AML-193 (cell line): ENCODE measurements at places on chromosomes 7 and 10.

DNA sequence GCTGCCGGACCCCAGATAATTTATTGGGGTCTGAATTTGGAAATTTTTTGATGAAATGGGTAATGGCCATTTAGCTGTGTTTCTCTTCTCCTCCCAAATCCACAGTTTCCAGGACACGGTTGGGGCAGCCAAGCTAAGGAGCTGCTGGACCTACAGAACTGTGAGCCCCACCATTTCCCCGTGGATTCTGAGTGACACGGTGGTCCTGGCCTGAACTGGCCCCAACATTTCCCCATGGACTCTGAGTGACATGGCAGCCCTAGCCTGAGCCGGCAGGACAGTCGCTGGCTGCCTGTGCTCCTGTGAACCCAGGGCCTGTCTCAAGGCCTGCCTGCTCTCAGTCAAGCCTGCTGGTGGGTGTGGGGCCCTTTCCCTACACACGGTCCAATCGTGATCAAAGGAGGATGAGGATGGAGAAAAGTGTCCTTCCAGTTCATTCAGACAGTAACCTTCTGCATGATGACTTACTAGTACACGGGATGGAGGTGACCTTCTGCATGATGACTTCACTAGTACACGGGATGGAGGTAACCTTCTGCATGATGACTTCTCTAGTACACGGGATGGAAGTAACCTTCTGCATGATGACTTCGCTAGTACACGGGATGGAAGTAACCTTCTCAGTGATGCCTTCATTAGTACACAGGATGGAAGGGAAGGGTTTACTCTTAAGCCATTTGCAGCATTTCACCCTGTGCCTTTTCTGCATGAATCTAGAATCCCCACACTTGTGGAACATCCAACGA, 359.9 kb downstream of the GLRX3 start:
- DNase-seq: no peak

DNA sequence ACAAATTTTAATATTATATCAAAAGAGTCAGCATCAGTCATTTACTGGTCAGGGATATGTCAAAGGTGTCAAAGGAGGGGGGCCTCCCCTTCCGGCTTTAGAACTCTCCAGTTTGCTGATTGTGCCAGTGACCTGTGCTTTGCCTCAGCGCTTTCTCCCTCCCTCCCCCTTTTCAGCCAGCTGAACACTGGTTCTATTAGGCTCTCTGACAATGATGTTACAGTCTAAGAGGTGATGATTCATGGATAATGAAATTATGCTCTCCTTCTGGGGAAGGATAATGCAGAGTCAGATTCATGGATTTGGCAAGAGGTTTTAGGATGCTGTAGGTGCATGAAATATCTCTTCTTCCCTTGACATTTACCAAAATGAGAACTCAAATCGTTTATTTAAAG, 6.1 kb downstream of the LRRTM3 start:
- DNase-seq: no peak

DNA sequence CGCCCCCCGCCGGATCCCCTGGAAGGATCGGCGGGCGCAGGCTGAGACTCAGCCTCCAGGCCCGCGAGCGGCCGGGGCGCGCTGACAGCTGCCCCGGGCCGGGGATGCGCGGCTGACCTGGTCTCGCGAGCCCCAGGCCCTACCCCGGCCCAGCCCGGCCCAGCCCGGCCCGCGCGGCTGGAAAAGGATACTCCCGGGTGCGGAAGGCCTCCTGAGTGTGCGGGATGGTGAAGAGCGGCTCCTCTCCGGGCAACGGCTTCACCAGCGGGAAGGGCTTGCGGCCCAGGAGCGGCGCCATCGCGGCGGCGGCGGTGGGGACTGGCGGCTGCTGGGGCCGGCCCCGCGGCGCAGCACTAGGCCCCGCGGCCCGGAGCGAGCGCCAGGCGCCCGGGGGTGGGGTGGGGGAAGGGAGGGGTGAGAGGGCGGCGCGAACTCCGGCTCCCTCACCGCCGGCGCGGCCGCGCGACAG, 423 bp downstream of the BAZ1B start:
- no peak for DNase-seq

- DNase-seq: no peak
These were observed 8.0 kb upstream of the ZMIZ1 start for GRCh38 chr10:79060641-79061255.

- DNase-seq: no peak
These were observed 122.1 kb upstream of the EFCAB10 start for GRCh38 chr7:105703207-105703930.

- DNase-seq: no peak
These were observed 8.8 kb upstream of the ATRNL1 start for GRCh38 chr10:115084277-115084850.

- DNase-seq: peak; percentile 94
These were observed 112.1 kb upstream of the CDK1 start for GRCh38 chr10:60666221-60666620.

DNA sequence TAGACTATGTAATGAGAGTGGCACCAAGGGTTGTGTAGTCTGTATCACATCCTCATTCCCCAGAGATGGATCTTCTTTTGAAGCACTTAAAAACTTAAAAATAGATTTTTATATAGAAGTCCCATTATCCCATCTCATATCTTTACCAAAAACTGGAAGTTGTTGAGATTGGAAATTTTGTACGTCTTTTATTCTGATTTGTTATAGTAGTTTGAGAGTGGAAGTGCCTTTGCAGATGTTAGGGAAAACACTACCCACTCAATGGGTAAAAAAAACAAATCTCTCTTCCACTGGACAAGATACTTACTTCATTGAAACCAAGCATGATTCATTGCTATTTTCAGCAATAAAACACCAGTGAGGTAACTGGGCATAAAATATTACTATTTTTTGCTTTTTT, 184.4 kb downstream of the MACC1 start:
- no peak for DNase-seq

GRCh38 chr7:27160546-27161213, 4.2 kb upstream of the HOXA7 start:
- DNase-seq: peak; percentile 71

- DNase-seq: no peak
These were observed 803.1 kb downstream of the PCDH15 start for GRCh38 chr10:53997953-53998352.

DNA sequence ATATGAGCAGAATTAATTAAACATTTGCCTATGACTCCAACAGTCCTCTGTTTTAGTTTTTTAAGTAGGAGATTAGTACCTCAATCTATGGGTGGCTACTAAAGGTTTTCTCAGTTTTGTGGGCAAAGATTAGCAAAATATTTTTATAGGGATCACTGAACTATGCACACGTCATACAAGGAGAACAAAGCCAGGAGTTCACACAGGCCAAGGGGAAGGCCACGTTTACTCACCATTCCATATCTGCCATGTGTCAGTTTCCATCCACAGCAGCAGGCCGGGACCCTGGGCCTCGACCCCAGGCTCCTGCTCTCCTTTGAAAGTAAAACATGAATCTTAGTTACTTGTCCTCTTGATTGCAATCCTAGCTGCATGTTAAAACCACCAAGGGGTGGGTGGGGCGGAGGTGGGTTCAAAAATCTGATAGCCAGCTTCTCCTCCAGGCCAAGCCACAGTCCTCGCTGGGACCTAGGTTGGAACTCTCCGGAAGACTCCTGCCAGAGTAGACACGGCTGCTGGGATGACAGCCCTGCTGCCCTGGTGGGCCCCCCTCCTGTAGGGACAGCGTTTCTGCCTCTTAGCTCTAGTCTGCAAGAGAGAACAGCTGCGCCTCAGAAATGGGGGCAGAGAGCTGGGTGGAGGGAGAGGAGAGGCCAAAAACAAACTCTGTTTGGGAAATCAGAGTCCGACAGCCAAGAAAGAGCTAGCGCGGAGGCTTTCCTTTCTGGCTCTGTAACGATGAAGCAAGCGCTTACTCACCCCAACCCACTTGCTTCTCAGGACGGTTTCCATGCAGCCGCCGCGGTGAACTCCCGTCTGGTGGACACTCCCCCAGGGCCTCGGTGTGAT, 35.6 kb downstream of the PITRM1 start:
- DNase-seq: no peak

GRCh38 chr10:48456361-48456804, 148.5 kb downstream of the ARHGAP22 start:
- DNase-seq: peak; percentile 63

DNA sequence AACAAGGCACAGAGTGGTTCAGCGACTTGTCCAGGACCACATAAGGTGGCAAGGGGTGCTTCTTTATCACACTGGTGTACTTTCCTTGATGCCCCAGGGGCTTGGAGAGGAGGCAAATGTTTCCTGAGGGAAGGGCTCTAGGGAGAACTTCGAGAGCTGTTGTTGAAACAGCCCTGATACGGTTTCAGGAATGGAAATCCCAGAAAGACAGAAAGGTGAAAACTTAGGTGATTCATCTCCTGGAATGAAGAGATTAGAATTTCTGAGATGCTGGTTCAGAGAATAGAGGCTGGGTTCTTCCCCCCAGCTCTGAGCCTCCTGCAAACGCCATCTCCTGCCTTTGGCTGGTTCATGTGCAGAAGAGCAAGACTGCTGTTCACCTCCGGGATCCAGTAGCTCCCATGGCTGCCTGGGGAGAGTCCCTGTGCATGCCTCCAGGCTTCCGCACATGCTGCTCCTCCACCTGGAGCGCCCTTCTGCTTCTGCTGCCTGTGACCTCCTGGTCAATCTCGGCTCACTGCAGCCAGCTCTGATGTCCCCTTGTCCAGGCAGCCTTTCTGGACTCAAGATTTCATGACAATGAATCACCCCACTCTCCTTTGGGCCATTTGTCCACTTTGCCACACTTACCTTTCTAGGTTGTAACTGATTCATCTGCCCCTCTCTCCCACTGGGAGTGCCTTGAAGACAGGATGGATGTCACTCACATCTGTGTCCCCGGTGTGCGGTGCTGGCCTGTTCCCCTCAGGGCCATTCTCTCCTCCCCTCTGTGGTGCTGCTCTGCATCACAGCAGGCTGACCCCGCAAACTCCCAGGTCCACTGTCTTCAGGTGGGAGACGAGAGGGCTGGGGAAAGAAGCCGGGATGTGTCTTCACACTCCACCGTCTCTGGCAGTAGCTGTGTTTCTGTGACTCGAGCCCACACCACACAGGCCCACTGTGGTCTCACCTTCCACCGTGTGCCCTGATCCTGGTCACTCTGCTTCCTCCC, 3.6 kb upstream of the CDH23 start:
- DNase-seq: no peak

DNA sequence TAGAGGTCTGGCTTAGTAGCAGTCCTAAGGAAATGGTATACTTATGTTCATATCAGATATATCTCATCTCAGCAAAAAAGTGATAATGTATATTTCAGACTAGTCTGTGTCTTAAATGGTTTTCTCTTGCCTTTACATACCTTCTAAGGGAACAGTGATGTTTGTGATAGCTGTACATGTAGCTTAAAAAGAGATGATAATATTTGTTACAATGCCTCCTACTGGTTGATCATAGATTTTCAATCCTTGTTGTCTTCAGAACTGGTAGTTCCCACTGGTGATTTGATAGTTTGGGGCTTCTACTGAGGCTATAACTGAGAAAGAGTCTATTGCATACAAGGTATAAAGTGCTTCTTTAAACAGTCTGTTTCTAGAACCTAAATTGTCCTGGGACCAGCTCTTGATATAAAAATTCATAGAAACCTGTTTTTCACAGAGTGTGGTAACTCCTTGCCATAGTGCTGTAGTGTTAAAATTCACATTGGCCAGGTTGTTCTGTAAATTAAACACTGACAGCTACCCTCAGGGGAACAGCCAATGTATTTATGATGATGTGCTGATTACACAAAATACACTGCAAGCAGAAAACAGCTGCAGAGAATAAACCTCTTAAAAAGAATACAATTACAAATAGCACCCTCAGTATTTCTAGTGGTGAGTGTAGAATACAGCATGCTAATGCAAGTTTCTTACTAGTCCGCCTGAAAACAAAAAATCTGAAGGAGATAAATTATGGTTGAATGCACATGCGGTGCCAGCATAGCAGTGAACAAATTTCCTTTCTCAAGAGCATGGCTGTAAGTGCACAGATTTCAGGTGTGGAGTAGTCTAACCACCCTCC, 90.3 kb downstream of the BTRC start:
- DNase-seq: peak; percentile 20
